ENCODE measurements at places on chromosomes 12 and 14.
A peak's percentile ranks its signal among the peaks of the same experiment; 100 is the strongest.

DNA sequence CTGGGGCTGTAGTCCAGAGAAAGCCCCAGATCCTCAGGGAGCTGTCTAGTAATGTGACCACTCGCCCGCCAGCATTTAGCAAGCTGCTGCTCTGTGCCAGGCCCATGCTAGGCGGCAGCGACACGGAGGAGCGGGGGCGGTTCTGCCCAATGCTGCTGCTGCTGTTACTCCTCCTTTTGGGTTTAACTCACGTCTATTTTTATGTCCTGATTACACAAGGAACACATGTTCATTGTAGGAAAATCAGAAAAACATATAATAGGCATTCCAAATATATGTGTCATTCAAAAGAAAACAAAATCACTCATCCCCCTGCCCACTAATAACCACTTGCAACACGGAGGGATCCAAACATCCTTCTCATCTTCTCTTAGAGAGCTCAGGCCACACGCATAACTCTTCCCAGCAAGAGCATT lies 30.4 kb downstream of the CCDC92 start:
- DNase-seq = peak; percentile 93

DNA sequence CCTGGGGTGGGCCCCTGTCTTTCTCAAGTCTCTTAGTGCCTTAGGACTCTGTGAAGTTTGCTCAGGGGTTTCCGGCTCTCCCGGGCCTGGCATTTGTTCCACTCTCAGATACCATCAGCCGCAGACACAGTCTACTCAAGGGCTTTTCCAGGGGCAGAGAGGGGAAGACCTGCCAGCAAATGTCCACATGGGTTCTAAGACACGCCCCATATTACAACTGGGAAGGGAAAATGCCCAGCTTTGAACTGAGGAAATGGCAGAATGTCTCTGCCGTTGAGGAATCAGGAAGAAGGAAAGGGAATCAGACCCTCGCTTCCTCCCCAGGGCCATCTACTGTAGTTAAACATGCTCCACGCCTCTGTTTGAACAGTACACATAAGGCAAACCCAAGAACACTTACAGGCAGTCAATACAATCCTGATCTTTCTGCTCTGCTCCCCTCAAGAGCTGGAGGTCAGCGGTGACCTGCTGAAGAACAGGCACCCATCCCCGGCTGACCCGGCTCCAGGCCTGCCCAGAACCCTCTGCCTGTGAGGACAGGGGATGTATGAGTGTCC lies 7.9 kb downstream of the CCDC85C start:
- no peak for DNase-seq

GRCh38 chr12:90925562-90925961 lies 29.4 kb downstream of the CCER1 start:
- DNase-seq = no peak

DNA sequence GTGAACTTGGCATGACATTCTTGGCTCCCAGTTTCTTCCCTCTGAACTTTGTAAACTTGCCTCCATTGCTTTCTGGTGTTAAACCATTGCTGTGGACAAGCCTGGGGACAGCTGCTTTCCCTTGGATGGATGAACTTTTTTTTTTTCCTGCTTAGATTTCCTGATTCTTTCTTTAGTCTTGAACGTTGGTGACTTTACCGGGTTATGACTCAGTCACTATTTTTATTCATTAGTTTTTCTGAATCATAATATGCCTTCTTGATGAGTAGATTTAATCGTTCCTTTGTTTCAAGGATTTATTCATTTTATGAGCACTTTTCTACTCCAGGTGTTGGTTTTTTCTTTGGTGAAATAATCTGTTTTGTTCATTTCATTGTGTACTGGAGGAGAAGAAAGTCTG lies 155.0 kb upstream of the RTL1 start:
- DNase-seq = peak; percentile 12

GRCh38 chr12:24307716-24308335 lies 358.4 kb upstream of the SOX5 start:
- DNase-seq = no peak

- DNase-seq = no peak
These were observed 20.7 kb downstream of the YARS2 start for GRCh38 chr12:32734952-32735351.

DNA sequence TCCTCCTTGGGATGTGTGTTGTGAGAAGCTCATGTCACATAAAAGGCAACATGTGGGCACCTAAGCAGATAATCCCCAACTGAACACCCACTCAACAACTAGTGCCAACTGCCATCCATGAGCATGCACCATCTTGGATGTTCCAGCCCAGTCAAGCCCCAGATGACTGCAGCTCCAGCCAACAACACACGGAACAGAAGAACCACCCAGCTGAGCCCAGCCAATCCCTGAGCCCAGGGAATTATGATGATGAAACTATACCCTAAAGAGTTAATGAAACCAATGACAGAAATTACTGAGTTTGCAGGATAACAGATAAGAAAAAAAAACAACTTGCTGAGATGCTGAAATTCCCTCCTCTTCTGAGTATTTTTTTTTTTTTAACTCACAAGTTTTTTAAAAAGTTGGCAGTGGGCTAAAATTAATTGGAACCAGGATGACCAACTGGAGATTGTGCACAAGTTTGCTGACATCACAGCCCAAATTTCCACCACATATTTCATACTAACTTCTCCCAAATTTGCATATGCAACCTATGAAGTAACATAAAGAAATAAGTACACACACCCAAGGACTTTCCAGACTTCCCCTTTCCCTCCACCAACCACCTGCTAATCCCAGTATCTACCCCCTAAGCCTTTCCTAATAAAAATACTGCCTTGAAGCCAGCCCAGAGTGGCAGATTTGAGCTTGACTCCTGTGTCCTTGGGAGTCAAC lies 124.5 kb downstream of the KSR2 start:
- DNase-seq = no peak

DNA sequence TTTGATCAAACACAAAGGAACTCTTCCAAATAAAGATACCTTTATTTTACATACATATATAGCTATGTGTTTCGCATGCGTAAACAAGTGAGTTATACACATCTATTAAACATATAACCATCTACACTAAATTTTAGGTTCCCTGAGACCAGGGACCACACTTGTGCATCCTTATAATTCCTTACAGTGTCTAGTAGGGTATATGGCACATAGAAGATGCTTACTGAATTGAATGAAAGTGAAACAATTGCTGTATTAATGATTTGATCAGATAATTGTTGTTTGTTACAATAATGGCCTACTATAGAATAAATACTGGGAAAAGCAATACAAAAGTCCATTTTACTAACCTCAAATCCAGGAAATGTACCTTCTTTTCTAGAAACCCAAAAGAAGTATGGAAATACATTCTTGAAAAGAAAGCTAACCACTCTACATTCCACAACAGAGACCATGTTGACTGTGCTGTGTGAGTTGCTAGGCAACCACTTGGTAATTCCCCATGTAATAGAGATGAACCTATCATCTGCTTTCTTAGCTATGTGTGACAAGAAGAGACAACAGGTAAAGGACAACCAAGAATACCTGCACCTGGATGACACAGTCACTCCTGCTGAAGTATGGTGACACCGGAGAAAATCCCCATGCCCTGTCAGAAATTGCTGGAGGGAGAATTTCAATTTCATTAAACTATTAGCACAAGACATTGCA lies 11.9 kb upstream of the CIPC start:
- DNase-seq = peak; percentile 60

DNA sequence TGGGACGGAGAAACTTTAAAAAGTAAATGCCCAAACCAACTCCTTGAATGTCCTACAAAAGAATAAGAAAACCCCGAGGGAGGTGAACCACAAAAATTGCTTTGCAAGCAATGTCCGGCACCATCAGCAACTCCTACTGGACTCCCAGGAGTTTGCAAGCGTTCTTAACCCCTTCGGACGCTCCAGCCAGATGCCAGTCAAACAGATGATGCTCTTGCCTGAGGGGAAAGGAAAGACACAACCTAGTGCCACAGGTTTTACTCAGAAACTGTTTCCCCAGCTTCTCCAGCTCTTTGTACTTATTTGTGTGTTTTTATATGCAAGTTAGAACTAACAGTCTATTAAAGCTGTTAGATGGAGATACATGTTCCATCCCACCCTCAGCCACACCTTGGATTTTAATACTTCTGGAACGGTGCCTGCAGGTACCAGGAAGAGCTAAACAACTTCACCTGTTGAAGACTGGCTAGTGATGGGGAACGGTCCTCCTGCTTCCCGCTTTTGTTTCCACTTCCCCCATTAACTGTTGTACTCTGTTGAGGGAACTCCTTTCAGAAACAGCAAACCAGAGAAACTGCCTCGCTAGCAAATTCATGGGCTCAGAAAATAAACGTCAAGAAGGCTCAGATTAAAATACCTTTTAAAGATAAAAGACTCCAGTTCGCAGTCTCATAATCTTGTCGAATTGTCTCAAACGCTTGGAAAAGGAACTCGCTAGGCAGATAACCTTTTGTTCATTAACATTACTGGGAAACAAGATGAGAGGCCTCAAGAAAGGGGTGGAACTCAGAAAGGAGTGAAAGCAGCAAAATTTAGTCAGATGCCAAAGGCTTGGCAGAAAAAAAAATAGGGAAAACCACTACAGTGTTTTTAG lies 1.1 kb upstream of the FERMT2 start:
- peak; percentile 81 for DNase-seq

- DNase-seq = no peak
These were observed 31.8 kb upstream of the GNS start for GRCh38 chr12:64791036-64791435.

DNA sequence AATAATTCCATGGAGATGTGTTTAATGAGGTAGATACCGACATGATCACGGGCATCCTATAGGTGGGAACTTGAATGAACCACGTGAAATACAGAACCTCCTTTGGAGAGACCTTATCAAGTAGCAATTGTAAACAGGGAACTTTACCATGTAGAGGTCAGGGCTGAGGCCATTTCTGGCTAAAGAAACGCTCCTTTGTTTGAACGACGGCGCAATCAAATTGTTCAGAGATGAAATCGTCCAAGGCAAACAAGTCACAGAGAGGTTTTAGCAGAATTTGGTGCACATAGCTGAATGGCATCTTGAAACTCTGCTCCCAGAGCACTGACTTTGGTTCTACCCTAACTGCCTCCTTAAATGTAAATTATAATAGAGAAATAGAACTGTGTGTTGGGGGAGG lies 9.8 kb downstream of the PRIMA1 start:
- no peak for DNase-seq

DNA sequence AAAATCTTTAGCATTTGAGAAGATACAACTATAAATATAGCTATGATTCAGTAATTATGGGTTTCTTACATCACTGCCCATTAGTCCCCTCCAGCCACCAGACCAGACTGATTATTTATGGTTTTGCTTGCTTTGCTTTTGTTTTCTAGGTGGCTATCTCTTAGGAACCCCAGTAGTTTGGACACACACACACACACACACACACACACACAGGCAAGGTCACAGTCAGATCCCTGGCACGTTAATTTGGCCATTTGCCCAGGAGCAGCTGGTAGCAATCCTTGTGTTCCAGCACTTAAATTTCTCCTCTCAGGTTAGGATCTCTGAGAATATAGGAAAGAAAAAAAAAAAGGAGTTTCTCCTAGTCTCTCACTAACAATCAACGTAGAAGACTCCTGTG lies 90.2 kb upstream of the RESF1 start:
- peak; percentile 55 for DNase-seq

DNA sequence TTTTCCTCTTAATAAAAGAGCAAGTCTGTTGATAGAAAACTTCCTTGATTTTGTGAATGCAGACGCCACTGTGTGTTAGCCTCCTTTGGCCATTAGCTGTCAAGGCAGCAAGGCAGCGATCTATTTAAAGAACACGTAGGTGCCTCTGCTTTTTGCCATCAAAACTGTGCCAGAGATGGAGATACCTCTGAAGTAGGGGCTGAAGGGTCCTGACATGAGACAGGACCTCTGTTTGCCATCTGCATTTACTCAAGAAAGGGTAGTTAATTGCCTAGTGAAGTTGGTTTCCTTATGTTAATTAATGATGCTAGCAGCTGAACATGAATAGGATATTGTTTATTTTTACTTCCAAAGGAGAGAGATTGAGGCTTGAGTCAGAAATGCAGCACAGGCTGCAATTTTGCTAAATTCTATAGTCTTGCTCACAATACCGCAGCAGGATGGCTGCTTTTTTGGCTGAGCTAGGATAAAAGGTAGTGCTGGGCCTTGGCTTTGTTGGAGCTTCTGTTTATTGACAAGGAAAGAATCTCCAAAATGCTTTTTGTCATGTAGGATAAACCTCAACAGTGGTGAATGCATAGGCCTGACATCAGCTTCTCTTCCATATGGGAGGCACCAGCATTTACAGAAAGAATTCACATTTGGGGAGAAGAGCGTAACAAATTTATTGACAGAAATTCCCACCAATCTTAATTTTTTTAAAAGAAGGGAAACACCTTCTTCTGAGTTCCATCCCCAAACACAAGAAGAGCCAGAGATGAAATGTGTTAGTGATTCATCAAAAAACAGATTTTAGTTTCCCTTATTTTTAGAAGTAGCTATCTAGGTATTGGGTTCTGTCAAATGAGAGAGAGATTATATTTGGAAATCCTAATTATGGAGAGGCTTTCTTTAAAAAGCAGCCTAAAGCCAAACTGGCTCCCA lies 13.9 kb upstream of the RPH3A start:
- DNase-seq = no peak

DNA sequence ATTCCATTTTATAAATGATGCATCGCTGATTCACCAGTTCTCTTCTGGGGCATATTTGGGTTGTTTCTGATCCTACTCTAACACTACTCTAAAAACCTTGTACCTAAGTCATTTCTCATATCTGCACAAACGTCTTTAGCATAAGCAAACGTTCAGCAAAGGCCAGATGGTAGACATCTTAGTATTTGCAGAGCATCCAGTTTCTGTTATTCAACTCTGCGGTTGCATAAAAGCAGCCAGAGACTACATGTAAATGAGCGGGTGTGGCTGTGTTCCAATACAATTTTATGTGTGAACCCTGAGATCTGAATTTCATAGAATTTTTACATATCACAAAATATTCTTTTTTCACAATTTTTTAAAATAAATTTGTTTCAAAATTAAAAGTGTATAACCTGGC lies 22.8 kb upstream of the MMP17 start:
- no peak for DNase-seq

GRCh38 chr14:100988011-100988410 lies 84.5 kb upstream of the RTL1 start:
- DNase-seq = no peak

GRCh38 chr12:96143392-96143791 lies 50.8 kb upstream of the ELK3 start:
- DNase-seq = no peak

DNA sequence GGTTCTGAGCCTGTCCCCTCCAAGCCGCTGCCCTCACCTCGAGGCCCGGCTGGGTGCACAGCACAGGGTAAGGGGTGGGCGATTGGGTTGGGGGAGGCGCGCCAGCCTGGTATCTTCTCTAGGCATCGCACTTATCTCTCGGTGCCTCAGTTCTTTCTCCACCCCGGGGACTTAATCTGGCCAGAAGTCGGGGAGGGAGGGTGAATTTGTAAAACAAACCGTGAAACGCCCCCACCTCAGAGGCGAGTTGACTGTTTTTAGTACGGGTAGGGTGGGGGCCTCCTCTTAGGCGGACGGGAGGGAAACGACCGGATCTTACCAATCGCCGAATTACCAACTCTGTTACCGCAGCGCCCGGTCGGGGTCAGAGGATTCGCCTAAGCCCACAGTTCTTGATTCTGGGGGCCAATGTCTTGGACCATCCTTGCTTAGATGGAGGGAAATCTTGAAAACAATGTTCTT lies 1.4 kb upstream of the TBX3 start:
- no peak for DNase-seq

GRCh38 chr12:107775093-107775721 lies 703 bp downstream of the ASCL4 start:
- no peak for DNase-seq

All from AG10803 (cell line).